ENCODE measurements at places on chromosomes 5 and 9.

GRCh38 chr9:101421653-101422065, 13.9 kb downstream of the ALDOB start:
- DNase-seq: no peak

DNA sequence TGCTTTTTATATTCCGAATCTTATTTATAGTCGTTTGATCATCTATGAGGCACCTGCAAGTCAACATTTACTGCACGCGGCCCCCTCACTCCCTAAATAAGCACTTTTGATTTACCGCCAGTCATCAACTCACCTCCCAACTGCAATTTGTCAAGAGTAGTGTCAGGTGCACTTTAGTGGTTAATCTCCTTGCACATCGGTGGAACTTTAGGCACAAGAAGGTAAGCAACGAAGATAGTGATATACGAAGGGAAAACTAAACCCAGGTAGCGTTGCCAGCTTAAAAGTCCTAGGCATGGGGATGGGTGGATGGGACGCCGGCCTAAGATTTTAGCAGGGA, 513 bp upstream of the RNF180 start:
- no peak for DNase-seq

DNA sequence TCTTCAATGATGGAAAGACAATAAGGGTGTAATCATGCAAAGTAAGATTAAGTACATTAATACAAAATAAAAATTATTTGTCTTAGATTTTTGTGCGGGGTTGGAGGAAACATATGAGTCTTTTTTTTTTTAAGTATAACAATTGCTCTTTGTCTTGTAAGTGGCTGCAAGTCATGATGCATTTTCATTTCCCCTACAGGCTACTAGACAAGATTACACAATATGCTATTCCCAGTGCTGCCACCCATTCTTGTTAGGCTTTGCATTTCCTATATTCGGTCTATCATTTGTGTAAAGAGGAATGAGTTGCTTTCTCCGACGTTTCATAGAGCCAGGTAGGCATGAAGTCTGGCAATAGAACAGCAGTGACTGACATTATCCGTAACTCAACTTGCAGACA, 294.2 kb upstream of the CYLC2 start:
- DNase-seq: no peak

DNA sequence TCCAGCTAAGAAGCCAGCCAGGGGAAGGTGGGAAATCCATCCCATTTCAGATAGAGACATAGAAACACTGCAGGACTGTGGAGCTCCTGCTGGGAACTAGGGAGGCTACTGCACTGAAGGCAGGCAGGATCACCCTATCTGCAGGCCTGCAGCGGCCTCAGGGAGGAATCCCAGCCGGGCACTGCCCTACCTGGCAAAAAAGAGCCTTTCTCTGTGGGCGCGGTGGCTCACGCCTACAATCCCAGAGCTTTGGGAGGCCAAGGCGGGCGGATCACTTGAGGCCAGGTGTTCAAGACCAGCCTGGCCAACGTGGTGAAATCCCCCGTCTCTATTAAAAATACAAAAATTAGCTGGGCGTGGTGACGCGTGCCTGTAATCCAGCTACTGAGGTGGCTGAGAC, 71.4 kb upstream of the PHYKPL start:
- no peak for DNase-seq

DNA sequence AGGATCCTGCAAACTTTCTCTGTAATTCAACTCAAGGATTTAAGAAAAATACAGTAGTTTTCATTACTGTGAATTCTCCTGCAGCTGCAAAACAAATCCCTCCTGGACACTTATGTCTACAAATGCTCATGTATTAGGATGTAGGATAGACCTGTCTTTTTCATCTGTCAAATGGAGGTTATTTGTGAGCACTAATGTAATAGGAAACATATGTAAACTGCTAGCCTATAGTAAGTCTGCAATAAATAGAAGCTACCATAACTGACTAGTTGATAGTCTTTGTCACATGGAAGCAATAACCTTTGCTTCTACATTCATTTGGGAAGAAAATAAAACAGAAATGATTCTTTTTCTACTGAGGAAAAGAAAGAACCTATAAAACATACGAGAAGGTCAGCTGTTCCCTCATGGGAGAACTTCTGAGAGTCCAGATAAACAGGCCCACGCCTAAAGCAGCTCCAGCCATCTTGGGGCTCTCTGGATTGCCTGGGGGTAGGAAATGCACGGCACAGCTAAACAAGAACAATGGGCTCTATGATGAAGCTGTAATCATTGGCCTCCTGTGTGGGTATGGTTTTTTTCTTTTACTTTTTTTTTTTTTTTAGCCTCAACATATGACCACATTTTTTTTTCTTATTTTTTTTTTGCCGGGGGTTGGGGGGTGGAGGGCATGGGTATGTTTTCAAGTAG, 6.2 kb downstream of the KCNV2 start:
- DNase-seq: no peak

GRCh38 chr5:100496296-100496695, 38.9 kb upstream of the FAM174A start:
- DNase-seq: no peak

- no peak for DNase-seq
These were observed 1.3 kb downstream of the FBXL7 start for GRCh38 chr5:15501091-15501791.

DNA sequence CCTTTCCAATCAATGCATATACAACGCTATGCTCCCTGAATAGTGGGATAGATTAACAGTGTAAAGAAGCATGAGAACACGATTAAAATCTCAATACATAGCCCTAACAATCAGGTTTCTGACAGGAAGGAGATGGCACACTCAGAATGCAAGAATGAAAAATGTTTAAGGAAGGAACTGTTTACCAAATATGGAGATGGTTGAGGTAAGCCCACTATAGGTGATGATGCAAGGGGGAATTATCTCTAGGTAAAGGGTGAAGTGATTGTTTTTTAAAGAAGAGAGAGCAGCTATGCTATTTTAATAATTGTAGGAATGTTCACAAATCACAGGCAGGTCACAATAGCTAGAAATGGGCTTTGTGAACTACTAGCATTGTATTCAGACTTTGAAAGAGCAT, 302.4 kb downstream of the CHSY3 start:
- DNase-seq: no peak

DNA sequence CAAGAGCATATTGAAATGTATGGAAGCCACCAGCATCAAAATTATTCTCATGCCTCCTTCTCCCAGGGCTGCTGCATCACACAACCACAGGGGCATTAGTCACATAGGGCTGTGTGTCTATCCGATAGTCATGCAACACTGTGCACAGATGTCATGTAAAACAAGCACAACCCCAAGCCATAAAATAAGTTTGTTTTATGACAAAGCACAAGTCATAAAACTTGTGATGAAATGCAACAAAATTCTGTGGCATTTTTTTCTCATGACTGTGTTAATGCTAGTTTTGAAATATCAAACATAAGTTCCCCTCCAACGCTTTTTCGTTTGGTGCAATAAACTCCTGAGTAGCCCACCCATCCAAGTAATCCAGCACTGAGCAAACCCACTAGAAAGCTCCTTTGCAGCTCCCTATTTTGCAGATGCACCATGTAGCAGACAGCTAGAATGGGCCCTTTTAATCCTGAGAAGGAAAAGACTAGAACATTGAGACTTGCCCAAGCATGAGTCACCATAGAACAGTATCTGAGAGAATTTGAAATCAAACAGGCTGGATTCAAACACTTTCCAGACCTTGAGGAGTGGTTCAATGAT, 93.3 kb upstream of the ZNF366 start:
- DNase-seq: no peak
